ENCODE measurements at places on chromosomes 1 and 21.

GRCh38 chr1:206970446-206970845 lies at the start of gene FCAMR:
TSS of gene FCAMR (minus strand) at chr1:206970460. CDS start at chr1:206970125, 335 bp downstream.
- DNase-seq: no peak

DNA sequence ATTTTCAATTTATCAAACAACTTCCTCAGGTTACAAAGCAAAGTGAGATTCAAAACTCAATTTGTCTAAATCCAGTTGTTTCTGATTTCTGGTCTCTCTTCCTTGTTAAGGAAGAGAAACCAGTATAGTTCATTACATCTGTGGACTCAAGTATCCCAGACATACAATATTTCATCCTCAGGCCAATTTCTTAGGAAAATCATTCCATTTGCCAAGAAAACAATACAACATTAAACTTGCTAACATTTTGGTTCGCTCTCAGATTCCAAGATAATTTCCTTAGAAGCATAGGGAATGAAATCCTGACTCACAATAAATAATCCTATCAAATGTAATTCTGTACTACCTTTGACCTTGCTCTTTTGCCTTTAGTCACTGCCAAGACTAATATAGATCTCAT lies 11.2 kb upstream of the TTLL7 start:
- DNase-seq: no peak

DNA sequence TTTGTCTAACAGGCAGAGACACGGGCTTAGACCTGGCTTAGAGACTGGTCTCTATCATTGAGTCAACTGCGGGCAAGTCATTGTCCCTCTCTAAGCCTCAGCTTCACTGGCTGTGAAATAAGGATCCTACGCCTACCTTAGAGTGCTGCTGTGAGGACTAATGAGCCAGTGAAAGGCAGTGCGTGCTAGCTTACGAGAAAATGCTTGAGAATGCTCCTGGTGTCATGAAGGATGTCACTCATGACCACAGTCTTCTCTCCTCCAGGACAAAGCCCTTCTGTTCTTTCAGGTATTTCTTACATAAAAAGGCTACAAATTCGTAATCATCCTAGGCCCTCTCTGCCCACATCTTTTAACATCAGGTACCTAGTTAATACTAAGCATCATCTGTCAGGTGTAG lies 16.5 kb upstream of the A3GALT2 start:
- no peak for DNase-seq

DNA sequence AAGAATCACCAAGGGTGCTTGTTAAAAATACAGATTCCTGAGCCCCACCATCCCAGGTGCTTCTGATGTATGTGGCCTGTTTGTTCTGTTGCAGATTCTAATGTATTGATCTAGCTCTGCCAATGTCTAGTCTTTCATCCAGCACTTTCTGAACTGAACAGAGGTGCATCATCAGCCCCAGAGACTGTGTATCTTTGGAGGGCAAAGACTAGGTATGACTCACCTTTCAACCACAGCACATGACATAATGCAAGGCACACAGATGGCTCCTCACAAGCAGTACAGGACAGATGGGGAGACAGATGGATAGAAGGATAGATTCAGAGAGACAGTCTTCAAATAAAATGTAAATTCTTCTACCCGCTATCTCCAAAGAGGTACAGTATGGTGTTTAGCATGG lies 32.3 kb downstream of the CD58 start:
- DNase-seq: no peak

- no peak for DNase-seq
These were observed 263.4 kb upstream of the SNX7 start for GRCh38 chr1:98398092-98398491.

- DNase-seq: no peak
These were observed 89.7 kb downstream of the ATP1B1 start for GRCh38 chr1:169196161-169196560.

GRCh38 chr1:67838180-67838910 lies 5.1 kb upstream of the GNG12 start:
- DNase-seq: no peak

DNA sequence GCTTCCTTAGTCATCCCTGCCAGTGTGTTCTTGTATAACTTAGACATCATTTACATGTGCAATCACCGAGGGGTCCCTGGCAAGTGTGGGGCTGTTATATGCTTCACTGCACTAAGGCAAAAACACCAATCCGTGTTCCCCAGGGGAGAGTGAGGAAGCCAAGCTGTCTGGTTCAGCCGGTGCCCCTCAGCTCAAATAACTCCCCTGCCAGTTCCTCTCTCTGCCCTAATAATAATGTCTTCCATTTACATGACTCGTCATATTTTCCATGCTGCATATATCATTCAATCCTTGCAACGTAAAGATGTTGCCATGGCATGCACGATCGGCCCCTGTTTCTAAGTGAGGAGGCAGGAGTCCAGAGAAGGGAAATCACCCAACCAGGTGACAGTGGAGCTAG lies 24.4 kb upstream of the NDC1 start:
- peak; percentile 32 for DNase-seq

DNA sequence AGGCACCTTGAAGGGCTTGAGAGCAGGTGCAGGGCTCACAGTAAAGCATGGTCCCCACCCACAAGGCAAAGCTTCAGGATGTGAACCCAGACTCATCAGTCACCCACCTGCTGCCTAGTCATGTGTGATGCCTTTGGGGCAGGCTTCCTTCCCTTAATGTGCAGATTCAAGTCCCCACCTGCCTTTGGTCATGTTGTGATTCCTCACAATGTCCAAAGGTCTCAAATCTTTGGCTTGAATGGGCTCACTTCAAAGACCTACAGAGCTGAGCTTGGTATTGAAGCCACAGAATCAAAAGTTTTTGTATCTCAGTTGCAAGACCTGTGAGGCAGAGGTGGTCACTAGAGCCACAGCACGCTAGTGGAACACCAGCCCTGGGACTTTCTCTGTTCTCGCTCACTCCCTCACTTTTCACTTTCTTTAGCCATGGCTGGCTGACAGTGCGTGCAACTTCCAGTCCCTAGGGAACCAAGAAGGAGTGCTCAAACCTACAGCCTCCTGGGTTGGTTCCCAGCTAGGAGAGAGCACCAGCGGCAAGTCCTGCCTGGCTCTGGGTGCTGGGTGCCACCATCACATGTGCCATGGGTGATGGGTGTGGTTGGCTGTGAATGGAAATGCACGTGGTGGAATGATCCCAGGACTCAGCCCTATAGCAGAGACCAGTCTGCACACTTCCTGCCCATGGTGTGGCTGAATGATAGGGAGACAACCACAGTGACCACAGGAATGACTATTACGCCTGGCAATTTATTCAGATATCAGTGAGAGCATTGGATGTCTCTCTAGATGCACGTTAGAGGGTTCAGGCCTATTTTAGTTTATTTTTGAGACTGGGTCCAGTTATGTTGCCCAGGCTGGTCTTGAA lies 26.4 kb upstream of the CLIC6 start:
- DNase-seq: peak; percentile 40

DNA sequence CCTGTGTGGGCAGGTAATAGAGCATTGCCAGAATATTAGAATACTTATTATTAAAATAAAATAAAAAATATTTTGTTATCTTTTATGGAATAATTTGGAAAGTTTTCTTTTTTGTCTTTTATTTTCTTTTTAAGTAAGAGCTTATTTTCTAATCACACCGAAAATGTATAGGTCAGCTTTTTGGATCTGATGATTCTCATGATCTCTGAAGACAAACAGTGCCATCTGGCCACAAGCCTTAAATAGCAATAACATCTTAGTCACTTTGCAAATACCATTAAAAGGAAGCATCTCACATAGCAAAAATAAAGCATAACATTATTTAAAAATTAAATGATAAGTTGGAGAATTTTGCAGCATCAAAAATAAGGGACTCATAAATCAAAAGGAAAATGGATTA lies 213.8 kb downstream of the PLA2G4A start:
- DNase-seq: no peak

GRCh38 chr1:54376430-54377039 lies 29.7 kb downstream of the SSBP3 start:
- DNase-seq: peak; percentile 13

- no peak for DNase-seq
These were observed 4.4 kb upstream of the SAMD11 start for GRCh38 chr1:919271-919872.

GRCh38 chr1:6859415-6860343 lies 74.4 kb downstream of the CAMTA1 start:
- DNase-seq: no peak

- DNase-seq: no peak
These were observed 77.8 kb downstream of the HSF2BP start for GRCh38 chr21:43581453-43581852.

DNA sequence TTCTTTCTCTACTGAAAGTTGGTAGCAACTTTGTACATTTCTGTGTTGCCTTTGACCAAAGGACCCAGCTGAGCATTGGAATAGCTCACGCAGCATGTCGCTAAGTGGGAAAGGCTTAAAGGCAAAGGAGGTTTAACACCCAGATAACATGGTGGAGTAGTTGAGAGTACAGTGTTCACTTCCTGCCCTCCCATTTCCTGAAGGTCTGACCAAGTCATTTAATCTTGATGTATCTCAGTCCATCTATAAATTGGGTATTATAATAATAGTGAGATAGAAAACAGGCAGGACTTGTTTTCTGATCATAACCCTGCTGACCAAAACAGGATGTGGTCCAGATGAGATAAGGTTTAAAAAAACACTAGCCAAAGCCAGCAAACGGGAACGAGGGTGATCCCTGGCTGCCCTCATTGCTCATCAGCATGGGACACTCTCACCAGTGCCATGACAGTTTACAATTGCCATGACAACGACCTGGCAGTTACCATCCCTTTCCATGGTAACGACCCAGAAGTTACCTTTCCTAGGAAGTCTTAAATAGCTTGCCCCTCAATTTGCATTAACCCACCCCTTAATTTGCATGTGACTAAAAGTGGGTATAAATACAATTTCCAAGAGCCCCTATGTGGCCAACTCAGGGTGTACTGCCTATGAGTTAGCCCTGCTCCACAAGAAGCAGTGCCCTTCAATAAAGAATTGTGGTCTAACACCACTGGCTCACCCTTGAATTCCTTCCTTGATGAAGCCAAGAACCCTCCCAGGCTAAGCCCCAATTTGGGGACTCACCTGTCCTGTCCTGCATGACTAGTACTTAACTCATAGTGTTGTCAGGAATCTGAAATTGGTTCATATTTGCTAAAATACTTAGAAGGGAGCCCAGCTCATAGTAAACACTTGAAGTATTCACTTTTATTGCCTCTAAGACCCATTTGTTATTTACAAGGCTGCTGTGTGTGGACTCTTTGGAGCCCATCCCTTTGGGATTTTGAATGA lies 28.4 kb upstream of the FHAD1 start:
- no peak for DNase-seq

DNA sequence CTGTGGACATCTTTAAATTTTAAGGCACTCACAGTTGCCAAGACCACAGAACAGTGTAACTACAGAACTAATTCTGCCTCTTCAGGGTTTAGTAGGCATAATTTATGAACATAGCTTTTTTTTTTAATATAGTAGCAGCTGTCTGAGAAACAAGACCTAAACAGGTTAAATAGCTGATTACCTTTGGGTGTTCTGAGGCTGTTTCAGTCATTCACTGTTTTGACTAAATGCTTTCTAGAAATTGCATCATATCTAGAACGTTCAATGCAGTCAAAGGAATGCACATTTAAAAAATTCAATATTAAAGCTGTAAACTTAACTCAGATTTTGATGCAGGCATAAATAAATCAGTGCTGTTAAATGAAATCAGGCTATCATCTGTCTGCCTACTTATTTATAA lies 101.6 kb downstream of the BRINP3 start:
- no peak for DNase-seq

DNA sequence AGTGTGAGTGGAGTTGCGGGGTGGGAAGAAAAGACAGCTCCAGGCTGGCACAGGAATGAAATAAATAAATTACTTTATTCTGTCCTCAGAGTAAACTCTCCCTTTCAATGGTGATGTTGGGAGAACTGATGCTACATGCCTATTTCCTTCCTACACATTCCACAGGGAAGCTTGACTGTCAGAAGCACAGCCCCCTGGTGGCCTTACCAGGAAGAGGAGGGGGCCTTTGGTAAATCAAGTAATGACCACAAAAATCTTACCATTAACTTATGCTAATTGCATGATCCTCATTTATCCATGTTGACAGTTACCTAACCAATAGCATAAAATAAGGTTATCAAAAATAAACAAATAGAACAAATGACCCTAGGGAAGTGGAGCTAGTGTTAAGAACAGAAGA lies 605.0 kb upstream of the PKN2 start:
- no peak for DNase-seq

DNA sequence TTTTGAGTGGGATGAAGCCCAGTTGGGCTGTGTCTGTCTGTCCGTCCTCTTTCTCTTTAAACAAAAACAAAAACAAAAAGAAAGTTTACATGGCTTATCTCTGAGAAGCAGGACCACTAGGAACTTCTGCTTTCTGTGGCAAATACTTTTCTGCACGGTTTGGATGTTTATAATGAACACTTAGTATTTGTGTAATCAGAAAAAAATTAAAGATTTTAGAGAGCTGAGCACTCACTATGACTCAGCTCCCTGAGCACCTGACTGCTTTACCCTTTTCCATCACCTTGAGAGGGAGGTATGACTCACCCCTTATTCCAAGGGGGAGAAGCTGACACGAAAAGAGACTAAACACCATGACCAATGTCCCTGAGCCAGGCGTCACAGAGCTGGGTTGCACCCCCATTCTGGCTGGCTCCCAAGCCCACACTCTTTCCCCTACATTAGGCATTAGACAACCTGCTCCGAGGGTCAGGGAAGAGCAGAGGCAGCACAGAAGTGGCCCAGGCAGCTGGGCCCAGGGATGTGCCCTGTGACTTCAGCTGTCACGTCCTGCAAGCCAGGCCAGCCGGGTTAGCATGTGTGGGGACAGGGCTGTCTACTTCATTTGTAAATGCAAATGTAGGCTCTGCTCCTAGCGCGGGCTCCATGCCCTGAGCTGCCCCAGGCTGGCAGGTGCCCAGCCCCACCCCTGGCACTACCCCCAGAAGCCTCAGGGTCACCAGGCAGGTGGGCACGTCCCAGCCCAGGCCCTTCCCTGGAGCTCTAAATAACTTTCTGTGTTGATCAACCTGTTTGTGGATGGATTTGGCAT lies 30.4 kb downstream of the RAP1GAP start:
- DNase-seq: peak; percentile 26

GRCh38 chr1:214516434-214517326 lies 34.7 kb downstream of the PTPN14 start:
- no peak for DNase-seq

- DNase-seq: no peak
These were observed at the start of gene TNFRSF8 for GRCh38 chr1:12063141-12064072. TSS of gene TNFRSF8 (plus strand) at chr1:12063303. CDS start at chr1:12063599, 296 bp downstream.

DNA sequence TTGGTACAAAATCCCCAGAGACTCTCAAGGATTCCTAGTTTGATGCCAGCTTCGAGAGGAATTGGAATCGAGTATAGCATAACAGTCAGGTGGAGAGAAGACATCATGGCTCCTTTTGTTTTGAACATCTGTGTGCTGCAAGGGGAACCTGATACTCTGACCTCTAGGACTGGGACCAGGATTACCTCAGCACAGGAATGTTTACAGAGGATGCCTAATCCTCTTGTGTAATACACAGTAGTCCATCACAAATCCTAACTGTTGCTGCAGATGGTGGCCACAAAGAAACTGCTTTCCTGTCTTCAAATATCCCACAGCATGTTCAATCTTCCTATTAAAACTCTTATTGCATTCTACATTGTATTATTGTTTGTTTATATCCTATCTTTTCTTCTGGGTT lies 111.8 kb upstream of the PRMT6 start:
- DNase-seq: no peak

- DNase-seq: peak; percentile 24
These were observed 35.2 kb downstream of the DNASE2B start for GRCh38 chr1:84433258-84434080.
